Fibroblast of gingiva (primary cell): ENCODE measurements at places on chromosomes 13 and 19.
A peak's percentile ranks its signal among the peaks of the same experiment; 100 is the strongest.

- DNase-seq: no peak
Measured at GRCh38 chr19:1063030-1063908, 3.7 kb upstream of the ARHGAP45 start.

DNA sequence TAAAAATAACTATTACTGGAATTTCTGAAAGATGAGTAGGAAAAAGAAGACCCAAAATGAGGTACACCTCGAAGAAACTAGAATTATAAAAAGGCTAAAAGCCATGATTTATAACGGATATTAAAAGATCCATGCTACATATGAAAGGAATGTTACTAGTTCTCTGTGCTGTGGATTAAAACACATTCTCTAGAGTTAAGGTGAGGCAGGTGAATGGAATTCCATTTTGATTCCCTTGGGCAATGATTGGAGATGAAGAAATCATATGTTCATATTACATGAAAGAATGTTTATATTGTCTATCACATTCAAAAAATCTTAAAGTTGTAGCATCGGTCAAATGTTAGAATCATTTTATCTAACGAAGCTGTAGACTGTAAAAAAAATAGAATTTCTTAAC, 783.7 kb downstream of the PCDH9 start:
- no peak for DNase-seq

GRCh38 chr19:8519388-8519787, 5.4 kb upstream of the ZNF414 start:
- DNase-seq: no peak

DNA sequence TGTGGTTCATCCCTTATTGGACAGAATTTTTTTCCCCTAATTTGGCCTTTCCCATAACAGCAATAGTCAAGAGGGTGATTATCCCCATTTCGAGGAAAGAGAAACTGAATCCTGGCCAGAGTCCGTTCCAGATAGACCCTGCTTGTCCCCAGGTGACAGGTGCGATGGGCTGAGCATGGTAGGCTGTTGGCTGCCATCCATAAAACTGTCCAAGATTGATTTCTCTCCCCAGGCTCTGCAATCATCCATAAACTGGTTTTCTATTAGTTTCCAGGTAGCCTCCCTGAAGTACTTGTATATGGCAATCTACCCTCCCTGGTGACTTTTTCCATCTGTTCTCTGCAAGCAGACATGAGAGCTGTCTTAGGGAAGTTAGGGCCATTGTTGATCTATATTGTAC, 25.4 kb downstream of the SERP2 start:
- DNase-seq: no peak

DNA sequence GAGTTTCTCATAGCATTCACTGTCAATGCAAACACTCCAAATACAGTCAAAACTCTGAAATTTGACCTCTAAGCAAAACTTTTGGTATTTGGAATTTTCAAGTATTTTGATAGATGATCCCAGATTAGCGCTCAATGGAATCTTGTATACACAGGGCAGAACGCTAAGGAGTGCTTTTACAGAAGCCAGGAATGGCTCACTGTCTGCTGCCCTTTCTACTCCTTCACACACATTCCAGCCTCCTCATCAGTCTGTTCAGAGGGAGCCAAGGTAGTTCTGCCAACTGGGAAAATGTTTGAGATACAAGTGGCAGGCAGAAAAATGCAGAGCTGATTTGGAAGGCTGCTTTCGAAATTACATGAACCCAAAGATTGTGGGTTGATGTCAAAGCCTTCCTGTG, 4.4 kb upstream of the STARD13 start:
- DNase-seq: peak; percentile 59

- no peak for DNase-seq
Measured at GRCh38 chr19:48249502-48250014, 6.2 kb downstream of the CARD8 start.

GRCh38 chr19:28493884-28494283, 719.1 kb downstream of the UQCRFS1 start:
- DNase-seq: no peak

DNA sequence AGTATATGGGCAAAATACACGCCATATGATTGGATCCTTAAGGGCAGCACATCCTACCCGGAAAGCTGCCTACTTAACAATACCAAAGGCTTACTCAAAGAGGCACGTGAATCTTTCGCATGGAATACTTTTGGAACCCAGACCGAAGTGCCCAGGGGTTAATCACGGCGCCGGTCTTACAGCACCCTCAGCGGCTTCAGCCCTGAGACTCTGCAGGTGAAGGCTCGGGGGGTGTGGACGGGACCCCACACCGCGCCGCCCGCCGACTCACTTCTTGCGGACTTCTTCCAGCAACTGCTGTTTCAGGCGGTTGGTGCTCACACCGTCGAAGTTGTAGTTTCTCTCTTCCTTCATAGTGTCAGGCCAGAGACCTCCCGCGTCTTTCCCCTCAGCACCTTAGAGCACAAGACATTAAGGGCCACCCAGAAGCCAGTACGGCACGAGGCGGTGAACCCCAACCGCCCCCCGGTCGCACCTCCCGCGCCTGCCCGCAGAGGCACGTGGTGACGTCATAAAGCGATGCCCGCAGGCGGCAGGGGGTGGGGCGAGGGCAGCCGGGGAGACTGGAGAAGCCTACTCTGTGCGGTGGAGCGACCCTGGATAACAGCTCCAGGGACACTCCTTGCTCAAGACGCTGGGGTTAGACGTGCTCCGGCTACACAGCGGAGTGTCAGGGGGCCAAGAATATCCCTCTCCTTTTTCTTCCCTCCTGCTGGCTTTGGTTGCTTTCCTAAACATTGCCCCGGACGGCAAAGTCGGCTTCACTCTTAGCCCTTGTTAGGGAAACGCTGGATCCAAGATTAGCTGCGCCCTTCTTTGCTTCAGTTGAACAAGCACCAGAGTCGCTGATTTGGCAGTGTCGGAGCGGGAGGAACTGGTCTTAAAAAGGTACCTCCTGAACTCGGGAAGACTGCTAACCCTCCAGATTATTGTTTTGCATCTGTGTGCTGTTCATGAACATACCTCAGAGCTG, at the start of gene CCDC169:
TSS of gene CCDC169 (minus strand) at position 449 of the 973 bp plus-strand sequence. CDS start at position 354, 95 bp downstream.
- DNase-seq: peak; percentile 62

DNA sequence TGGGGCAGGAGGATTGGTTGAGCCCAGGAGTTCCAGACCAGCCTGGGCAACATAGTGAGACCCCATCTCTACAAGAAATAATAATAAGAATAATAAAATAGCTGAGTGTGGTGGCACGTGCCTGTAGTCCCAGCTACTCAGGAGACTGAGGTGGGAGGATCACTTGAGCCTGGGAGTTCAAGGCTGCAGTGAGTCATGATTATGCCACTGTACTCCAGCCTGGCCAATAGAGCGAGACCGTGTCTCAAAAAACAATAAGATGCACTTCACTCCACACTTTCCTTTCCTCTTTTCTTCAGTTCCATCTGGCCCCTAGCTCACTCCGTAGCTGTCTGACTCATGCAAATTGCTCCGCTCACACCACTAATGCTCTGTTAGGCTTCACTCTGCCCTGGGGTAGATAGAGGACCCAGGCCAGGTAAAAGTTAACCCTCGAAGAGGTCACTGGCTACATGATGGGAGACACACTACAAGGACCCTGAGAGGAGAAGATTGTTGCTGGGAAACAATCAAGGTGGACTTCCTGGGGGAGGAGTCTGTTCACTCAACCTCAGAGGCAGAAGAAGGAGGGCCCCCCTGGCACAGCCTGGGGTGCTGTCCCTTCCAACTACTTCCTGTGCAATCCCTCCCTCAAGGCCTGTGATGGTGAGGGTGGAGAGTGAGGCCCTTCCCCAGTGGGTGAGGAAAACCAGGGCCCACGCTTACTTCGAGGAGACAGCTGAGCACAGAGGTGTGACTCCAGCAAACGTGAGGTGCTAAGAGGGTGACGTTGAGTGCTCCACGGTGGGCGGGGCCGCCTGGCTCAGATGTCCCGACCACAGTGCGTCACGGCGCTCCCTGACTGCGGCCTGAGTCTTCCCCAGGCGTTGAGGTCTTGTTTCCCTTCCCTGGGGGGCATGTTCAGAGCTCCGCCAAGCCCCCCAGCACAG, 8.8 kb upstream of the TNFSF9 start:
- DNase-seq: no peak

DNA sequence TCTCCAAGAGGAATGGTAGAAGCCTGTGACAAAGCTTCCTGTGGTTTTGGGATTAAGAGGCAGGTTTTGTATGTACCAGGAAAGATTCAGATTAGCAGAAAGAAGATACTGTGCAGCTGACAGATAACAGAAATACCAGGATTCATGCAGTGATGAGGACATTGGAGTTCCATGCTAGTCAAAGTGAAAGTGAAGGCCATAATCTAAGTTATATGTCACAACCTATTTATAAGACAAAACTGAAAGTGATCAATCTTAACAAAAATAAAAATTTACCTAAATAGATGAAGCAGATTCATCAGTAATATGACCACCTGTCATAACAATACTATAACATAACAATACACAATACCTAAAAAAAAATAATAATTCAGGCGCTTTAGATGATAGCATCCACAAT, 1305.2 kb upstream of the PCDH9 start:
- no peak for DNase-seq

DNA sequence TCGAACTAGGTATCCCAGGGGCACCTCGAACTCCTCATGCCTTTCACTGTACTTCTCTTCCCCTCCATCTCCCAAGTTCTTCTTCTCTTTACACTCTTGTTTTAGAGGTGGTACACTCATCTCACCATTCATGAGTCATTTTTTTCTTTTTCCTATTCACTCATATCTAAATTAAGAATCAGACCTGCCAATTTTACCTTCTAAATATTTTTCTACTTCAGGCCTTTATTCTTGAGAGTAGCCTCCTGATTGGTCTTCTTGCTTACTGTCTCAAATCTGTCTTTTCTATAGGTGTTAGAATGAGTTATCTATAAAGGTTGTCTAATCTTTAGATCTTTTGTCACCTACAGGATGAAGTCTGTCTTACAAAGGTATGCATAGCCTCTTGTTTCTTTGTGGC, 20.7 kb downstream of the TDRD3 start:
- no peak for DNase-seq

- no peak for DNase-seq
Measured at GRCh38 chr13:99813336-99814095, 158.1 kb downstream of the ZIC5 start.

DNA sequence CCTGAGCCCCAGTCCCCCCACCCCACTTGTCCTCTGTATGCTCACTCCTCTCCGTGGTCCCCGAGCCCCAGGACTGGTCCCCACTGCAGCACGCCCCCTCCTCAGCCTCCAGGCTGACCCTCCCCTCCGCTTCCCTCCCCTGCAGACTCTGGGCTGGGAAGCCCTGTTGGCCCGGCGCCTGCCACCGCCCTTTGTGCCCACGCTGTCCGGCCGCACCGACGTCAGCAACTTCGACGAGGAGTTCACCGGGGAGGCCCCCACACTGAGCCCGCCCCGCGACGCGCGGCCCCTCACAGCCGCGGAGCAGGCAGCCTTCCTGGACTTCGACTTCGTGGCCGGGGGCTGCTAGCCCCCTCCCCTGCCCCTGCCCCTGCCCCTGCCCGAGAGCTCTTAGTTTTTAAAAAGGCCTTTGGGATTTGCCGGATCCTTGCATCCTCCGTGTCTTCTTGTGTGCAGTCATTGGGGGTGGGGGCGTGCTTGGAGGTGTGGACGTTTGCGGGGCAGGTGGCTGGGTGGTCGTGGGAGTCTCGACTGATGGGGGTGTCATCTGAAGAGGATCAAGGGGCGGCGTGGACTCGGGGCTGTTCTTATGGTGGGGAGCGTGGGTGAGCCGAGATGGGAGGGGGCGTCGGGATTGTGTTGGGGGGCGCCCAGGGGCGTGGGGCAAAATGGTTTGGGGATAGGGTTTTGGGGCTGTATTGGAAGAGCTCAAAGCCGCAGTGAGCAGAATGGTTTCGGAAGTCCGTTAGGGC, 3.5 kb downstream of the PTGER1 start:
- DNase-seq: no peak
